AG09319 (cell line): ENCODE measurements at places on chromosomes 1 and 21.

DNA sequence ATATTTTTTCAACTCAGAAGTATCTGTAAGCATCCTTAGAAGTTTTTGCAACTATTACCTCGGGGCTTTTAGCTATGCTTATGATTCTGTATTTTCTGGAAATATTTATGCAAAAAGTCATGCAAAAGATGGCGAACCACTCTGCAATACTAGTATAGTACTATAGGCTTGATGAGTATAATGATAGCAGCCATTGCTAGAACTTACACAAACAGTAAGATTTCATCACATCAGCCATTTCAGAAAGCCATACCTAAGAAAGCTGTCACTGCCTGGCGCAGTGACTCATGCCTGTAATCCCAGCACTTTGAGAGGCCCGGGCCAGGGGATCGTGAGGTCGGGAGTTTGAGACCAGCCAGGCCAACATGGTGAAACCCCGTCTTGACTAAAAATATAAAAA, 227.1 kb downstream of the LRRC7 start:
- no peak for DNase-seq

DNA sequence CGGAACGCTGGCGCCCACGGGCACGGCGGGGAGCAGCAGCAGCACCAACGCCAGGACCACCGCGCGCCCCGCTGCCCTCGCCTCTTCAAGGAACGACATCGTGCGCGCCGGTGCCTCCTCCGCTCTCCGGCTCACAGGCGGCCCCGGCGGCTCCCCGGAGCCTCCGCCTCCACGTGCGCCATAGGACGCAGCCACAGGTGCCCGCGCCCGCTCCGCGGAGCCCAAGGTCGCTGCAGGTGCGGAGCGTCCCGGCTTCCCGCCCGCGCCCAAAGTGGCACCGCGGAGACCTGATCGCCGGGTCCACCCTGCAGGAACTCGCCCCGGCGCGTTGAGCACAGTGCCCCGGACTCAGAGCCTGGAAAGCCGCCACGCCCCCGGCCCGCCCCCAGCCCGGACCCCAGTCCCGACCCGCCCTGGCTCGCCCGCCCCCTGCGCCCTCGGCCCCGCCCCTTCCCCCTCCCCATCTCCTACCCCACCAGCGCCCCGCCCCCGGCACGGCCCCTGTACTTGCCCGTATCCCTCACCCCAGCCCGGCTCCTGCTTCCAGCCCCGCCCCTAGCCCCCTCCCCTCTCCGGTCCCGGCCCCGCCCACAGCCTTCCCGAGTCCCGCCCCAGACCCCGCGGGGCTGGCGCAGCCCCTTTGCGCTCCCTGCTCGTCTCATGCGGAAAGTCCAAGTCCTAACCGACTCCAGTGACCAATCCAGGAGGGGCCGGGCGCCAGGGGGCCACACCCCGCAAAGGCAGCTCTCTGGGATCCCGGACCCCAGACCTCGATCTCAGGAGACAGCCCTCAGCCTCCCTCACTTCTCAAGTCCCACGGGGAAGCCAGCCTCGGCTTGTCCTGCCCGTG, at the start of gene MEGF6:
TSS of gene MEGF6 (minus strand) at position 339 of the 850 bp plus-strand sequence. CDS start at position 99, 240 bp downstream.
- DNase-seq, result no peak

- no peak for DNase-seq
These were observed 19.5 kb downstream of the FAAH start for GRCh38 chr1:46413596-46413985.

- no peak for DNase-seq
These were observed 289.1 kb upstream of the PLD5 start for GRCh38 chr1:242813490-242814091.

DNA sequence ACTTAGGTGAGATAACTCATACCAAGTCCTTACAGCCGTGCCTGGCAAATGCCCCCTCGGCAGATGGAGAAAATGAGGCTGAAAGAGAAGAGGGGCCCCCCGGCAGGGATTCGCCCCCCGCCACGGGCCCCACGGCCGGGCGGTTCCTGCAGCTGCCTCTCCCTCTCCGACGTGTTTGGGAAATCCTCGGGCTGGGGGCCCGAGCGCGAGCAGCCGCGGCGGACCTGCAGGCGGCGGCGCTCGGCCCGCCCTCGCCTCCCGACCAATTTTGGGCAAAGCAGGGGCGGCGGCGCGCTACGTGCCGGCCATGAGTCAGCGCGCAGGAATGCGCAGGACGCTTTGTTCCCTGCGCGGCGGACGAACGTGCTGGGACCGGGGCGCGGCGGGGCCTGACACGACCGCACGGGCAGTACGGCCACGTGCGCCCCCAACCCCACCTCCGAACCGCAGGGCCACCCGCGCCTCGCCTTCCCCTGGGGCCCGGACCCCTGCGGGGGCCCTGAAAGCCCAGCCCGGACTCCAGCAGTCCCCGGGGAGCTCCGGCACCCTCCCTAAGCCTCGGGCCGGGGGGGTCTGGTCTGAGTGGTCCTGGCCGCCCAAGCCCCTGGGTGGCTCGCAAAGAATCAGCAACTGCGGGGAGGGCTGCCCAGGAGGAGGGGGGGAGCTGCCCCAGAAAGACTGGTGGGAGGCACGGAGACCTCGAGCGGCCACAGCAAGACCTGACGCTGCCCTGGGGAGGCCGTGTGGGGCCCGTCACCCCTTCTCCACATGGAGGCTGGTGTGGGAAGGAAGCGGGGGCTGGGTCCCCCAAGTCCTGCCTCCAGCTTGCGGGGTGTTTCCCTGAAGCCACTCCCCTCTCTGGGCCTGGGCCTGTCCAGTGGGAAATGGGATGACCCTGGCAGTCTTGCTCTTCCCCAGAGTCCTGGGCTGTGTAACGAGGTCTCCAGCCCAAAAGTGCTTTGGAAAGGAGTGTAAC, 11.9 kb upstream of the EDN2 start:
- DNase-seq, result peak; percentile 57

- no peak for DNase-seq
These were observed 61.6 kb downstream of the SELENOF start for GRCh38 chr1:86852289-86852688.

GRCh38 chr1:118987468-118988185, 516 bp downstream of the TBX15 start:
- no peak for DNase-seq

DNA sequence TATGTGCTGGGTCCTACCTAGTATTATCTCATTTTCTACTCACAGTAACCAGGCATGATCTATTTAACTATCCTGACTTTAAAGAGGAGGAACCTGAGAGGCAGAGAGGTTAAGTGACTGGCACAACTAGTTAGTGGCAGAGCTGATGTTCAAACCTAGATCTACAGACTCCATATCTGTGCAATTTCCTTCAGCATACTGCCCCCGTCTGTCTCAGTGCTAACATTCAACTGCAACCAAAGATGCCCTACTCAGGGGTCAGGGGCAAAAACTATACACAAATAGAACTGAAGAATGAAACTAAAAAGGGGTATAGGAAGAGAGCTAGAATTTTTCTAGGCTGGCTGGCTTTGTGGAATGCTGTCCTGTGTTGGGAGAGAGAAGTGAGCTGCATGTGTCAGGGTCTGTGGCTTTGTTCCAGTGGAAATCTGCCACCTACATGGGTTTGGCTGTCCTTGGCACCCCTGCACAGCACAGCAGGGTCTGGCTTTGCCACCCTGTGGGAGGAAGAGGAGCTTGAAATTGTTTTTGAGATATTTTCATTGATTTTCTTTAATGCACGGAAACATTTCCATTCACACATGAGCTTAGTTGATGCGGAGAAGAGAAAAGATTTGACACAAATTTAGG, 368.5 kb downstream of the RPS6KC1 start:
- DNase-seq, result no peak

- no peak for DNase-seq
These were observed 323.1 kb upstream of the FAM78B start for GRCh38 chr1:166489670-166490436.

- no peak for DNase-seq
These were observed 103.9 kb upstream of the SLC2A1 start for GRCh38 chr1:43062527-43063095.
